SK-N-SH (cell line): ENCODE measurements at places on chromosomes 1 and 21. TPM values are rescaled to one million over a fixed set of nuclear protein-coding genes. Genes with fewer than 3 reads are reported as not detected.

DNA sequence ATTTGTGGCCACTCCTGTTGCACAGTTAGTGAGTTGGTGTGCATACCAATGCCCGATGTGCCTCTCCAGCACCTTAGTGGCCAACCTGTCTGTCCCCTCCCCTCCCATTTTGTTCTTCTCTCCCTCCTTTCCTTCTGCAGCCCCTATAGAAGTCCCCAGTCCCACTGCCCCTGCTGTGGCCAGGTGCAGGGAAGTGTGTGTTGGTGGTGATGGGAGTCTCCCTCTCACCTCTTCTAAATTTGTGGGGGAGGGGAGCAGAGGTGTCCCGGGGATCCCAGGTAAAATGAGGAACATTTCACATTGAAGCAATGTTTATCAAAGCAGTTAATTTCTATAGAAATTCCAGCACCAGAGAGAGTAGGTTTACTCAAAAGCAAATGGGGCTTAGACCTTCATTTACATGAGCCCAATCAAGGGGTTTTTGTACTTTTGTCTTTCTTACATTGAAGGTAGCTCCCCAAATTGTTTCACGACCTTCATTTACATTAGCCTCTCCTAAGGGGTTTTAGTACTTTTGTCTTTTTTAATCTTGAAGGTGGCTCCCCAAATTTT, 3.0 kb upstream of the C1orf21 start:
- DNase-seq = no peak

GRCh38 chr1:200029035-200029821, 1.7 kb downstream of the NR5A2 start:
- peak; percentile 79 for DNase-seq

DNA sequence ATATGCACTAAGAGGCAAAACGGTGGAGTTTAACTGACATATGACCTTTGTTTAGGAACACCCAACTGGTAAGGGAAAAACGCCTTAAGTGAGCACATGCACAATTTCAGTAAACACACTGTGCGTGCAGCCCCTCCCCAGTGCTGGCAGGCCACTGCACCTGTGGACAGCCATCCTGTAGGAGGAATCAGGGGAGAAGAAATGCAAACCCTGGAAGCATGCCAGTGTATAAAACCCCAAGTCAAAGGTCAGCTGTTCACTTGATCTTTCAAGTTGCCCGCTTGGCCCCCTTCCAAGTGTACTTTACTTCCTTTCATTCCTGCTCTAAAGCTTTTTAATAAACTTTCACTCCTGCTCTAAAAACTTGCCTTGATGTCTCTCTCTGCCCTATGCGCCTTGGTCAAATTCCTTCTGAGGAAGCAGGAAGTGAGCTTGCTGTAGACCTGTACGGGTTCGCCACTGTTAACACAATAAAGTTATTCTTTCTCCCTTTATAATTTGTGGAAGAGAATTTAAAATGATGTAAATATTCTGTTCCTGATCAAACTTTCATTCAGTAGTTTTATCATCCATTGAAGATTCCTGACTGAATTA, 31.8 kb downstream of the USP25 start:
- no peak for DNase-seq

- no peak for DNase-seq
These were observed 552.5 kb upstream of the ADAMTS5 start for GRCh38 chr21:27519361-27519760.

DNA sequence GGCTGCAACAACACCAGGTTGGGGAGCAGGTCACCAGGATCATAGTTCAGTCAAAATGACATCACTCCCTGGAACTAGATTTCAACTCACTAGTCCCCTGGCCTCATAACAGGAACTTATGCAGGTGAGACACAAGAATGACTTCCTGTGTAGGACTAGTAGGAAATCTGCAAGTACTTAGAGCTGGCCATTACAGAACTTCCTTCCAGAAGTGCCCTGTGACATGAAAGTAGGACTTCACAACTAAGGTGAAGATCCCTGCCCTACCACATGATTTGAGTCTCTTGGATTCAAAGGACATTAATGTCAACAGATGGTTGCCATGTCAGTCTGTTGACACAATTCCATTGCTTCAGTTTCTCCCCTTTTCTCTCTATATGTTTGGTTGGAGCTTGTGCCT, 223.1 kb downstream of the RPS6KC1 start:
- DNase-seq = no peak

- no peak for DNase-seq
These were observed 104.6 kb downstream of the ADARB1 start for GRCh38 chr21:45178971-45179370.

- DNase-seq = no peak
These were observed 6.6 kb upstream of the PRPF38B start for GRCh38 chr1:108685529-108685928.

Gene KLHDC7A
- polyA plus RNA-seq = not detected in 2 replicates

Gene FAM167B
- polyA plus RNA-seq = 1.2 and 1.6 TPM in 2 replicates

Gene SDC3
- 16.2 and 18.8 TPM in 2 replicates for polyA plus RNA-seq

Gene FLG2
- polyA plus RNA-seq = not detected in 2 replicates
